RWPE2 (cell line): ENCODE measurements at places on chromosomes 3 and 15.

- no peak for DNase-seq
Measured at GRCh38 chr3:38985581-38985980, 66.2 kb downstream of the SCN11A start.

- DNase-seq = no peak
Measured at GRCh38 chr15:47376190-47376589, 341.1 kb upstream of the SEMA6D start.

- no peak for DNase-seq
Measured at GRCh38 chr3:186997473-186997939, 67.2 kb downstream of the ST6GAL1 start.

- DNase-seq = no peak
Measured at GRCh38 chr15:39511916-39512260, 69.0 kb upstream of the THBS1 start.

GRCh38 chr3:125351814-125352456 is 23.2 kb downstream of the ZNF148 start:
- no peak for DNase-seq

GRCh38 chr3:160473221-160473620 is 23.6 kb upstream of the TRIM59 start:
- no peak for DNase-seq

GRCh38 chr3:110420158-110420641 is 651.4 kb upstream of the NECTIN3 start:
- no peak for DNase-seq

- DNase-seq = no peak
Measured at GRCh38 chr3:125000661-125001060, 55.1 kb downstream of the HEG1 start.

DNA sequence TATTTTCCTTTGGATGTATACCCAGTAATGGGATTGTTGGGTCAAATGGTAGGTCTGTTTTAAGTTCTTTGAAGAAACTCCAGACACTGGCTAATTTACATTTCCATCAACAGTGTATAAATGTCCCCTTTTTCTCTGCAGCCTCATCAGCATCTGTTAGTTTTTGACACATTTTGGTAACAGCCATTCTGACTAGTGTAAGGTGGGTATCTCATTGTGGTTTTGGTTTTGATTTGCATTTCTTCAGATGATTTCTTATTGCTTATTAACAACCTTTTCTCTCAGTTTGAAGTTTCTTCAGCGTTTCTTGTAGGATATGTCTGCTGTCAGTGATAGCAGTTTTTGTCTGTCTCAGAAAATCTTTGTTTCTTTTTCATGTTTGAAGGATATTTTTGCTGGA is 15.4 kb downstream of the GALK2 start:
- DNase-seq = no peak

DNA sequence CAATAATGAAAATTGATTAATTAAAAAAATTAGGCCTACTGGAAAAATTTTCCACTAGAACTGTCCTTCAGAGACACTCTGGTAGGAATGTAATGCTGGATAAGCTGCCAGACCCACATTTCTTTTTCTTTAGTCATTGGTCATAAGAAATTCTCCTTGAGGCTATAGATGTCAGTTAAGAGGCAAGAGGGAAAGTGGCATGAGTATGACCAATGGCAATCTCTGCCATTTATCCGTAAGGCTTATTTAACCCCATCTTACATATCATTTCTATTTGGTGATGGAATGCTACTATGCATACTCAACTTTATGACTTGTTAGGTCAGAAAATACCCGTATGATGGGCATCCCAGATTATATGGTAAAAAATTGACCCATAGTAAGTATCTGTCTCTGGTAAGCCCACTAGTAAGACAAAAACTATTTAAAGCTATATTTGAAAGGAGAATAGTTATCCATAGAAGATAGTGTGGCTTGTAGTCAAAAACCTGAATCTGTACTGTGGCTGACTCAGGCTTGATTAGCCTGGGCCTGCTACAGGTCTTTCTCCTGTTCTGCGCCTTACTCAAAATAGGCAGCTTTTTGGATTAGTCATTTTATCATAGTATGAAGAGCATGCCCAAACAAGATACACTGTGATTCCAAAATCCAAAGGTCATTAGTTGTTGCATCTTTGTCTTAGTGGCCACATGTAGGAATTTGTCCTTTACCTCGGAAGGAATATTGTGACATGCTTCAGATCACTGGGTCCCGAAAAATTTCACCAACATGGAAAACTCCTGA is 314.7 kb downstream of the PYDC2 start:
- no peak for DNase-seq

- DNase-seq = no peak
Measured at GRCh38 chr3:124260206-124260915, 268.4 kb upstream of the ROPN1 start.

DNA sequence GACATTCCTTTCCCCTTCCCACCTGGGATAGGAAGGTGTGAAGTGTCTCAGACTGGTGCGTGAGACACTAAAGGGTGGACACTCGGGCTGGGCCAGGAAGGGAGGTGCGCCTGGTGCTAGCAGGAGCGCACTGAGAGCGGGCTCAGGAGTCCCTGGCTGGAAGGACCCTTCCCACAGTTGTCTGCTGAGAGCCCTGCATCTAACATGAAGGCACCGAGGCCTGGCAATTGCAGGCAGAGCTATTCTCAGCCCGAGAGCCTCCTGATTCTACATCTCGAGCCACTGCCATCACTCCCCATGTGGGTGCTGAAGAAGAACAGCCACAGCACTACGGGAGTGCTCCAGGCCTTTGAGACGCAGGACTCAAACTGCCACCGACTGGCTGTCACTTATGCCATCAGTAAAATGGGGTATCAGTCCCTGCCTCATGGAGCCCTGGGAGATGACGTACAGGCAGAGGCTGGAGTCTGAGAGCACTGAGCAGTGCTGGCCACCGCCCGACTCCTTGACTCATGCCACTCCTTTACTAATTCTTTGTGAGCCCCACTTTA is 159.4 kb downstream of the KLF13 start:
- DNase-seq = peak; percentile 57

DNA sequence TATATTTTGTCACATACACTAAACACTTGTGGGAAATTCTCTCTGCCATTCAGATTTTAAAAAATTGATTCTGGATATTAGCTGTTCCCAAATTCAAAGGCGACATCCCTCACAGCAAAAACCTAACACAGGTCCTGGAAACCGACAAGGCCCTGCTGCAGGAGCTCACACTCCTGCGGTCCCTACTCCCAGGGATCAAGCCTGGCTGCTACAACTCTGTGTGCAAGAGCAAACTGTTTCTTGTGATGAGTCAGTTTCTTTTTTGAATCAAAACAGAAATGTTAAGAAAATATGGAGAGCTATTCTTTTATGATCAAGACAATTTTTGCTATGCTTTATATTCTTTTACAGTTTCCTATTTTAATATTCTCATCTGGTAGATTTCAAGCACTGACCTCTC is 51.0 kb upstream of the TJP1 start:
- DNase-seq = no peak

- DNase-seq = no peak
Measured at GRCh38 chr3:138509586-138509985, 75.2 kb downstream of the ESYT3 start.

DNA sequence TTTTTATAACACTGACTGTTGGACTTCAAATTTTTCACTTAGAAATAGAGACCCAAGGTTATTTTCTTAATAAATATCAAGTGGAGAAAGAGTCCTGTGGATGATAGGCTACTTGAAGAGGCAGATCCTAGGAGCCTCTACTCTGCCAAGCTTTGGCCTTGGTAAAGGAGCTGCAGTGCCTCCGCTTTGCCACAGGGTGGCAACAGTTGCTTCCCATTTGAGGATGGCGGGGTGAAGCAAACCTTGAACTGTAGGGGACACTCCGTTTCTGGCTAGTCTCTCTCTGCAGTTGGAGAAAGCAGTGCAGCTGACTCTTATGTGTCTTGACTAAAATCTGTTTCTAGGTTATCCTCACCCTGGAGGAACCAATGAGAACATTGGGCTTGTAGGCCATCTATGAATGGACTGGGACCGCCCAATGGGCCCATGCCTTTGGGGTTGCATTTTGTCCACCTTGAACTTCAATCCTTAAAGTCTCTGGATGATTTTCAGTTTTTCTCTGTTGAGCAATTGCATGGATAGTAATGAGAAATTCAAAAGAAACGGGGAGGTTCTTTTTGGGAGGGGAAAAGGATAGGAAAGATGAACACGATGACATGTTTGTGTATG is 9.8 kb downstream of the SCG5 start:
- no peak for DNase-seq

DNA sequence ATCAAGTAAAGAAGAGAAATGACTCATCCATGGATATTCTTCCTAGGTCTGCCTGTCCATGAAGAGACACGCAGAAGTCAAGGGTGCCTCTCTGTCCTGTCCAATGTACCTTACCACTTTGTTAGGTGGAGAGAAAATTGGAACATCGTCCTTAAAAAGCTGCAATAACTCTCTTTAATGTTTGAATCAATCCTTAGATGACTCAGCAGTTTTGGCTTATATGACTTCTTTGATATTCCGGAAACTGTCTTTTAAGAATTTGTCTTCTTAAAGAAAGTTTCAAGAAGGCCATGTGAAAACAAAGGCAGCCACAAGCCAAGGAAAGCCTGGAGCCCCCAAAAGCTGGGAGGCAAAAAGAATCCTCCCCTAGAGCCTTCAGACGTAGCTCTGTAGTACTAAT is 49.2 kb downstream of the MRPL3 start:
- DNase-seq = no peak

DNA sequence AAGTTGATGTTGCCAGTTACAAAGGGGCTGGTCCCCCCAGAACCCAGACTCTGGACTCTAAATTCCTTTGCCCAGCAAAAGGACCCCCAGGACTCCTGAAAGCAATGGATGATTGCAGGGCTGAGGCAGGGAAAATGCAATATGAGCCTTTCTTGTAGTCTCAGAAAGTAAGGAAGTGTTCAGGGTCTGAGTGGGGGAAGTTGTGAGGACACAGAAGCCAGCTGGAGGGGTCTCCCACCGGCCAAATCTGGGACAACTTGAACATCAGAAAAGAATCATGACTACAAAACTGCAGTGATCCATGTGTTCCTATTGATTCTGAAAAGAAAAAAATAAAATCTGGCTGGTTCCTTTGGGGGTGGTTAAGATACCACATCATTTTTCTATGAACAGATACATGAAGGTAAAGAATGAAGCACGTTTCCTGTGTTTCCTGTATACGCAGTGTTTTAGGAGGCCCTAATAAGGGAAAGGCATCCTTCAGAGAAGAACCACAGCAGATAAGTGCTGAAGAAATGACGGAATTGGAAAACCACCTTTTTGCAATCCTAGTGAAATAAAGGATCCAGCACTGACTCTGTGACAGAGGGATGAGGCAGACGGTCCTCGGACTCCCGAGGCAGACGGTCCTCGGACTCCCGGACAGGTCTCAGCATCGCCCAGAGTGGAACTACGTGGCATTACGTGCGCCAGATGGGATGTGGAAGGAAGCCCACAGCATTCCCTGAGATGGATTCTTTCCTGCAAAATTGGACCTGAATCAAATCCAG is 22.2 kb upstream of the GRIP2 start:
- no peak for DNase-seq

DNA sequence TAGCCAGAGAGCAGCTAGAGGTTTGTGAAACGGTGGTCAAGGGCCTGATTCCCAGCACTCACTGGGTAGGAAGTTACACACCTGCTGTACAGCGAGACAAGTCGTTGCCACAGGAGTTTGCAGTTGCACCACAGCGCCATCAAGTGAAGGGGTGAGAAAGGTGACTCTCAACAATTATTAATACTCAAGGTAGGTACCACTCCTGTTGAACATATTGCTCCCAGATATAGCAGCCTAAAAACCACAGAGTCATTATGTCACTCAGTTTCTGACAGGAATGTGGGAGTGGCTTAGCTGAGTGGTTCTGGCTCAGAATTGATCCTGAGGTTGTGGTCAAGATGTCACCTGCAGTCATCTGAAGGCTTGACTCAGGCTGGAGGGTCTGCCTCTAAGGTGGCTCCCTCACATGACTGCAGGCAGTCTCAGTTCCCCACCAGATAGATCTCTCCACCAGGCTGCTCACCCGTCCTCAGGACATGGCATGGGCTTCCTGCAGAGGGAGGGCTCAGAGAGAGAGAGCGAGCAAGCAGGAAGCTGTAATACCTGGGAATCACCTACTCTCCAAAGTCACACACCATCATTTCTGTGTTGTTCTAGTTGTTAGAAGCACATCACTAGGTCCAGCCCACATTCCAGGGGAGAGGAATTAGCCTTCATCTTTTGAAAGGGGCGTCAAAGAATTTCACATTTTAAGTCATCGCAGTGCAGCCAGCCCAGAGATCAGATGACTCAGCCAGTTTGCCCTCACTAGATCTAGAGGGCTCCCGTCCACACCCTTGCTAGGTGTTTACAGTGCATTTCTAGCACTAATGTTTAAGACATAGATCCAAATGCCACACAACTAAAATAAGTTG is 17.0 kb upstream of the ANO10 start:
- DNase-seq = no peak
